ENCODE measurements at places on chromosomes 3 and 15.

- DNase-seq = no peak
These were observed 25.9 kb downstream of the SHISA5 start for GRCh38 chr3:48477959-48478520.

GRCh38 chr3:101466465-101467309 lies 46.3 kb downstream of the SENP7 start:
- DNase-seq = peak; percentile 34

GRCh38 chr3:54917174-54917573 lies 10.7 kb downstream of the LRTM1 start:
- DNase-seq = no peak

- no peak for DNase-seq
These were observed 44.1 kb downstream of the TNIK start for GRCh38 chr3:171416061-171416460.

DNA sequence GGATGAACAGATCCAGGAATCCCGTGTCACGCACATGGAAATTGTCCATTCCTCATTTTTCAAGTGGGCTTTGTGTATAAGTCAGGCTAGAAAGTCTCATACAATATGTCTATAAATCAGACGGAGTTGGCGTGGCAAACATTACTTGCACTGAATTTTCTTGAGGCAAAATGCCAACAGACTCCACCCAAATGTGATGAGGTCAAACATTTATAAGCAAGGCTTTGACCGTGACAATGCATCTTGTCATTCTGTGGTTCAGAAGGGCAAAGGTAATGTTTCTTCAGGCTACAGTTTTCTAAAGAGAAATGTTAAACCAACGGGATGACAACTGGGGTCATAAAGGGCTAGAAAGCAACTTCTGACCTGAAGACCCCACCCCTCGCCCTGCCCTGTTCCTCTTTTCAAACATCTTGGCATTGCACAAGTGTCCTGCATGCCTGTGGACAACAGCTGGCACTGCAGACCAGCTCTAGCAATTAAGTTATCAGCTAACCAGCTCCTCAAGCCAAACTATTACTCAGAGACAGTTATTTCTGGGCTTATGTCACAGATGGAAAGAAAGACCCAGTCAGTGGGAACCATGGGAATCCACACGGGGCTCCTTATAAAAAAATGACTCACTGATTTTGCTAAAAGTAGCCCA lies 36.5 kb upstream of the SPTBN5 start:
- DNase-seq = peak; percentile 90

DNA sequence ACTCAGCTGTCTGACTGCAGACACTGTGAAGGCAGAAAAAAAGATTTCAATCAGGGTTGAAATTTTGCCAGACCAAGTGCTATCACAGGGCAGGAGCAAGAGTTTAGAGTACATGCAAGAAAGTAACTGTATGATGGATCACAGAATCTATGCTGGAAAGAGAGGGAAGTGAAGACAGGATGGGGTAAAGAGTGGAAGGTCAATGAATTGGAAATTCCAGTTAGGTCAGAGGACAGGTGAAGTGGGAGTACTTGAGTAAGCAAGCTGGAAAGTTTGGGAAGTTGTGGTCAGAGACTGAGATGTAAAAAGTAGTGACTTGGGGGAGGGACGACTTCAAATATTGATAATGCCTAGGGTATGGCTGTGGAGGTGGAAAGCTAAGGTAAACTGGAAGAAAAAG lies 7.2 kb downstream of the SPG11 start:
- DNase-seq = no peak

GRCh38 chr3:73786321-73786807 lies 161.6 kb upstream of the PDZRN3 start:
- peak; percentile 98 for DNase-seq

DNA sequence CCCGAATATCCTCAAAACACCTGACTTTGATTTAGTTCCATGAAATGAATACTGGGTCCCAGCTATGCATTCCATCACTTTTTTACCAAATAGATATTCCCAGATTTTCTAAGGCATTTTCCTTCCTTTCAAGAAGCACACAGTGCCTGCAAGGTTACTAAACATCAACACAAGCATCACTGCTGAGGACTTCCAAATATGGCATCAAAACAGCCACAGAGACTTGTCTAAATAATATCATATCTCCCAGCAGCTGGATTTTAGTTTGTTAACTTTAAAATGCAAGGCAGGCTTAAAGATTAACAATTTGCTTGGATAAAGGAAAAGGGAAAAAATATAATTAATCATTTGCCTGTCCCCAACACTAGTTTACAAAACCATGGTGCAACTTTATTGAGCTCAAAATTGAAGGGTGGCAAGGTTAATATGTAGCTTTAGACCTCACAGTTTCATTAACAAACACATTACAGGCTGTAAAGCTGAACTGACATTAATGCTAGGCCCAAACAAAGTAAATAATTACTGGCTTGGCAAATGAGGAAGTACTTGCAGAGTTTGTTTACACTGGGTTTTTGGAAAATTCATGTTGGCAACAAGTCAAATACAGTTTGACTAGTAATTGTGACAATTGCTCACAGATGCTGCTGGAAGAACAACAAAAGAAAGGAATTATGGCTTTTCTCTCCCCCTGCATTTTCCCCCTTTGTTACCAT lies 401.7 kb upstream of the CDIN1 start:
- peak; percentile 27 for DNase-seq

- no peak for DNase-seq
These were observed 108.9 kb downstream of the ANO10 start for GRCh38 chr3:43512754-43513404.

DNA sequence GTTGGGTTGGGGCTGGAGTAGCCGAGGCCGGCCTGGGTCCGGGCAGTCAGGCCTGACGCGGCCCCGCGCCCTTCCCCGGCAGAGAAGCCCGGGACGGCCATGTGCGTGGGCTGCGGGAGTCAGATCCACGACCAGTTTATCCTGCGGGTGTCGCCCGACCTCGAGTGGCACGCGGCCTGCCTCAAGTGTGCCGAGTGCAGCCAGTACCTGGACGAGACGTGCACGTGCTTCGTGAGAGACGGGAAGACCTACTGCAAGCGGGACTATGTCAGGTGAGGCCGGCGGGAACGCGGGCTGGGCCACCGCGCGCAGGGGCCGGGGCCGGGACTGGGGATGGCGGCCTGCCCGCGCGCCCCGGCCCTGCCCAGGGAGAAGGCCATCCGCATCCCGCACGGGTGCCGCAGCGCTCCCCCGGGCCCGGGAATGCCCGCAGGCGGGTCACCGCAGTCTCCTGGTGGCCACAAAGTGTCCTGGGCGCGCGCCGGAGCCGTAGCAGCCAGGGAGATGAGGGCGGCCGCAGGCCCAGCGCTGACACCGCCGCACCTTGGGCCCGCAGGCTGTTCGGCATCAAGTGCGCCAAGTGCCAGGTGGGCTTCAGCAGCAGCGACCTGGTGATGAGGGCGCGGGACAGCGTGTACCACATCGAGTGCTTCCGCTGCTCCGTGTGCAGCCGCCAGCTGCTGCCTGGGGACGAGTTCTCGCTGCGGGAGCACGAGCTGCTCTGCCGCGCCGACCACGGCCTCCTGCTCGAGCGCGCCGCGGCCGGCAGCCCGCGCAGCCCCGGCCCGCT lies 1.3 kb downstream of the ISL2 start:
- DNase-seq = no peak

GRCh38 chr15:85652457-85652856 lies 142.3 kb downstream of the KLHL25 start:
- no peak for DNase-seq

DNA sequence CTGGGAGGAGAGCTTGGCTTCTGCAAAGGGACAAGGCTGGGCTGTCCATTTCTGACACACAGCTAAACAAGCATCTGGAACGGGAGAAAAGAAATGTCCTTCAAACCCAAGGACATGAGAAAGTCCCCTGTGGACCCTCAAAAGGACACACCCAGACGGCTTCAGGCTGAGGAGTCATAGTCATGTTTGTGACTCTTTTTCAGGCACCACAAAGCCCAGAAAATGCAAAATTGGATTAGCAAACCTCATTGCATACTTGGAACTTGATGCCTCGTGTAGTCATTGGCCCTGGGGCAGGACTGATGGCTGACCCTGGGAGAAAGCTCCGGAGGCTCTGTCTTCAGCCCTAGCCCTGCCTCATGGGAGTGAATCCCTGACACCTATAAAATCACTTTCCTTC lies 21.5 kb downstream of the FAM174B start:
- DNase-seq = no peak

DNA sequence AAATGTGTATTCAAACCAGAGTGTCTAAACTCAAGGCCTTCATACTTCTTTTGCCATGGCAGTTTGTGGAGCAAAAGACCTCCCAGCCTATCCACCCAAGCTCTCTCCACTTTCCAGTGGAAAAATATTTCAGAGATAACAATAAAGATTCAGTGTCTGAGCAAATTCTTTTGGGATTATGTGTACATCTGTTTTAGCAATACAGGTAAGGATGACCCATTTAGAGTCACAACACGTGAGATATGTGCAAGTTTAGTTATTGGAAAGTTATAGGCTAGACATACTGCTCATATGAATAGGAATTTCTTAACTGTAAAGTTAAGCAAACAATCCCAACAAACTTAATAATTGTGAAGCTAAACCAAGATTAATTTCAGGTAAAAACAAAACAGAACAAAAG lies 174.5 kb upstream of the LRIG1 start:
- no peak for DNase-seq

DNA sequence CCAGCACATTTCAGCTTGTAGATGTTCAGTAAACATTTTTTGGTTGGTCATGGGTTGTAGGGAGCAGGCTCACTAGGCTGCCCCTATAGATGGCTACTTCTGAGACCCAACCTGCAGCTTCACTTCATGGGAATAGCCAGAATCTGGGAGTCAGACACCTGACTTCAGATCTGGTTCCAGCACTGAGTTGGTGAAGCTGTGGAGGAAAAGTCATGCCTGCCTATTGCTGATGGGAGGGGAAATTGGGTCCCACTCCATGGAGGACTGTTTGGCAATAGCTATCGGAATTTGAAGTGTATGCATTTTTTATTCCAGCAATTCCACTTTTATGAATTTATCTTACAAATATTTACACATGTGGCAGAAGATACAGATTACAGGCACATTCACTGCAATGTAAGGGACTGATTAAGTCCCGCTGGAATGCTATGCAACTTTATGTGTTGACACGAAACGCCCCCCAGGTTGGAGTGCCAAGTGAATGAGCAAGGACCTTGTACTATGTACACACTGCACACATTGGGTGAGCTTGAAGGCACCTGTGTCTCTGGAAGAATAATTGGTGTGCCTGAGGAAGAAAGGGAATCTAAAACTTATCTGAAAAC lies 7.8 kb upstream of the CCR1 start:
- DNase-seq = peak; percentile 6

DNA sequence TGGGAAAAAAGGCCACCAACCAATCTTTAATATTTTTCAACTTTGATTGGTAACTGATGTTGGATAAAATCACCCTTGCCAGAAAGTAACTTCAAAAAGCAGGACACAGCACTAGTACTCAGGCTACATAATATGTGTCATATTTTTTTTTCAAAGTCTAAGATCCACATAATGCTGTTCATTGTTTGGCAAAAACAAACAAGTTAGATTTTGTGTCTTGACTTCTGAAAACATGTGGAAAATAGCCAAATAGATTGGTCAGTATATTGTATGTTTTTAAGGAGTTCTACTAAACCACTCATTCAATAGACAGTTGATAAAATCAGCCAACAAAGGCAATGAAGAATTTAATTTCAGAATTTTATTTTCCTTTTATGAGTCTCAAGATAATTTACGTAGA lies 111.7 kb upstream of the CCDC54 start:
- no peak for DNase-seq

DNA sequence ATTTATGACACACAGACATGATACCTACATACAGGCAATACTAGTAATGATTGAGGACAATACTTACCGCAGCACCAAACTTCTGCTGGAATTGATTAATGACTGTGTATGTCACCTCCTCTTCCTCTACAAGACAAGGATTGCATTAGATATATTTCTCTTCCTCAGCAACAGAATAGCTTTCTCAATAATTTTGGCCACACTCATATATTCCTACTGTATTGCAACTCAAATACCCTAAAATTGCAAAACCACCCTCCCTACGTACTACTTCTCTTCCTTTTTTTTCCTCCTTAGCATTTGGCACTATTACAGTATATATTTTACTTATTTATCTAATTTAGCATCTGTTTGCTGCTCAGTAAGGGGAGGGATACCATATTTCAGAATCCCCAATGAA lies 14.8 kb downstream of the EXD1 start:
- DNase-seq = no peak

DNA sequence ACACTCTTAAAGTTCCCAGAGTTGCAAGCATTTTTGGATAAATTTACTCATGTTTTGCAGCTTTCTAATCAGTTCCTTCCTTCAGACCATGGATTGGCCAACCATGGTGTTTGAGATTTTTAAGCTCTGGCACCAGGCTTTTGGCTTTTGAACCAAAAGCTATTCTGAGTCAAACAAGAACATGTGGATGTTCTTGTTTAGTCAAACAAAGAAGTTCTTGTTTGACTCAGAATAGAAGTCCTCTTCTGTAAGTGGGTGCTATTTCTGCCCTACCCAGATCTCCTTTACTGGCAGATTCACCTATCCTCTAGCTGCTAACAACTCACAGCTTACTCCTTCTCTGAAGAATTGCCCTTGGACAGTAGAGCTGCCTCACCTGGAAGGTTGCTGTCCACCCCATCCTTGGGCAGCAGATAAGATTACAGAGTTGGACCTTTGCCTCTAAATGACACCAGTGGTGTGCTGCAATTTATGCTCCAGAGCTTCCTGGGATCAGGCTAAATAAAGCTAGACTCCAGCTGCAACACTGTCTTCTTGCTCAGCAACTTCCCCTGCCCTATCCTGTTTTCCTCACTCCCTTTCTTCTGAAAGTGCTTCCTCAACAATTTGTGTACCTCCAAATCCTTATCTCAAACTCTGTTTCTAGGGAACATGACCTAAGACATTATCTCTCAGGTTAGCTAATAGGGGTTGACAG lies 65.6 kb downstream of the COL6A6 start:
- no peak for DNase-seq

GRCh38 chr3:129610276-129610675 lies 3.8 kb upstream of the PLXND1 start:
- no peak for DNase-seq

GRCh38 chr3:57234613-57235575 lies 7.4 kb downstream of the APPL1 start:
- DNase-seq = no peak

DNA sequence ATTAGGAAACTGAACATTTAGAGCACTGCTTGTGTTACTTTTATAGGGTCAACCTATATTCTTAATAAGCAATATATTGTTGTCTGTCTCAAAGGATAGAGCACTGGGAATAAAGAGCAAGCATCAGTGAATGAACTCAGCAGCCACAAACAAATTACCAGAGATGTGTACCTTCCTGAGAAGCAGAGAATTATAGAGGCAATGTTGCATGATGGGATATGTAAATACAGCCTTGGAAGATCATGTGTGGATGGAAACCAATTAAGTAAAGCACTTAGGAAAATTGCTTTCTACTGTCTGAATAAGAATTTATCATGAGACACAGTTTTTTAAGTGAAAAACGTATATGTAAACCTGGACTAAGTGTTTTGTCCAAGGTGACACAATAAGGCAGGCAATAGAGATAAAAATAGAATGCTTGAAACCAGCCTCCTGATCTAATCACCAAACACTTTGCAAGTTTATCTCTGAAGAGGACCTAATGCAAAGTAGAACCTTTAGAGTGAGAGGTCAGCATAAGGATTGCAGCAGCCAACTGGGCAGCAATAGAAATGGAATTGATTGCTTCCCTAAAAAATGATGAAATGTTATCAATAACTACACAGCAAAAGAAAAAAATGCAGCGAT lies 848.0 kb downstream of the TUSC7 start:
- no peak for DNase-seq

GRCh38 chr15:86115145-86115801 lies 35.6 kb downstream of the AGBL1 start:
- no peak for DNase-seq

- no peak for DNase-seq
These were observed 8.9 kb downstream of the GPR149 start for GRCh38 chr3:154421083-154421482.

Measured in kidney tubule cell (primary cell).